Renal pelvis (tissue), 12 donors: ENCODE measurements at places on chromosomes 11 and 22. TPM values are rescaled to one million over a fixed set of nuclear protein-coding genes. Genes with fewer than 3 reads are reported as not detected.

DNA sequence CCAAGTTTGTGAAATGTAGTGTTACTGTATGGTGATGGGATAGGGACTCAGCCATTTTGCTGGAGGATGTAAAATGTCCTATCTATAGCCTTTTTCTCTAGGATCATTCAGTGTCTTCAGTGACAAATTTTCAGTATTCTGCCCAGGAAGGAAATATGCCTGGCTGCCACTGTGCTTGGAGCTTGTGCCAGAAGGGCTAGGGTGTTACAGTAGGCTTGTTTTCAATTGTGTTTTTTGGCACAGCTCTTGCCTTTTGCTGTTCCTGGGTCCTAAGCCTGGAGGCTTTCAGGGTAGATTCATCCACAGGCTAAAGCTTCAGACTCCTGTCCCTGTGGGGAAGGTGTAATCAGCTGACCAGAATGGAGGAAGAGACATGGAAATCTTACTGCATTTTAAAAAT, 22.0 kb upstream of the PHOX2A start:
- DNase-seq, result no peak

DNA sequence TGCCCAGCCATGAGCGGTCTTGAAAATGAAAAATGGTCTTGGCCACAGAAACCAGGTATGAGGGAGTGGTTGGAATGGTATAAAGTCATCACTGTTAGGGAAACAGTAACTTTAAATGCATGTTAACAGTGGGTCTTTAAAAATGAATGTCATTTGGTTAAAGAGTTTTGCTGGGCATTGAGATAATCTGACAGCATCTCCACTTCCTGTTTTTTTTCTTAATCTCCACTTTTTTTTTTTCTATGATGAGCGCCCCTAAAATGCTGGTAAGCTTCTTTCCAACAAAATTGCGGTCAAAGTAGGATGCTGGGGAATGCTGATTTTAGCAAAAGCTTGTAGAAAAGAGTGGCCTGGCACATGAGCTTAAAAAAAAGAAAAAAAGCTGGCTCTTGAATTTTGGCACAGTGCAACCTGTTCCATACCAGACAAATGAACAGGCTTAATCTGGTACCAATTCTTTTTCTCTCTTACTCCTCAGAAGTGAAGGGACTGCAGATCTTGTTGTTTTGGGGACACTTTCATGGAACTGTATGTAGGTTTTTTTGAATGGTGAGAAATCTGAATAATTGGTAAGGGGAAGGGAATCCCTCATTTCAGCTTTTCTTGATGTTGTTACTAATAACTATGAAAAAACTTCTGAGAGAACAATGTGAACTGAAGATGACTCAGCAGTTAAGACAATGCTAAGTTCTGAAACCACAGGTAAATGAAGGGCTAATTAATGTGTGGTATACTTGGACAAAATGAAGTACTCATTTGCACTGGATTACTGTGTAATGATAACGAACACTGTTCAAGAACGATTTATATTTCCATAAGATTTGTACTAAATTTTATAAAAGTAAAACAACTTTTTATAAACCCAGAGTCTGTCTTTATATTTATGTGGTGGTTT, 3.1 kb upstream of the ARHGEF12 start:
- DNase-seq, result no peak

Gene KRTAP5-2
- 0.42 TPM for polyA plus RNA-seq

Gene PGGHG
- 22.2 TPM for polyA plus RNA-seq

Gene SYT12
- polyA plus RNA-seq, result 0.18 TPM

Gene MYBPC3
- polyA plus RNA-seq, result 0.07 TPM

Gene SCGB2A2
- polyA plus RNA-seq, result not detected

Gene GRM5
- polyA plus RNA-seq, result 0.21 TPM

DNA sequence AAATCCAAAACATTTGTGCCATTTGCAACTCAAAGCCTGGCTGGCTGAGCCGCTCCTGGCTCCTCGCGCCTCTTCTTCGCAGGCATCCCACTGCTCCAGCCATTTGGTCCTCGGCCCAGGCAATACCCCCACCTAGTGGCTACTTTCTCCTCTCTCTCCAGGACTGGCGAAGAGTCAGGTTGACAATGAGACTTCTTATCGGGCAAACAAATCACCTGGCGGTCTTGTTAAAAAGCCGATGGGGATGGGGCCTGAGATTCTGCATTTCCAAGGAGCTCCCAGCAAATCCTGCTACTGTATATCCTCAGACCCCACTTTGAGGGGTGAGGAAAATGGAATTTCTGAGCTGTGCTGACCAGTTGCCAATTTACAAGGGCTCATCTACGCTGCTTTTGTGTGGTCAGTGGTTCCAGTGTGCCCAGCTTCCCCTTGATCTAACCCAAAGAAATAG, 89.0 kb downstream of the ISX start:
- DNase-seq, result peak; percentile 53

DNA sequence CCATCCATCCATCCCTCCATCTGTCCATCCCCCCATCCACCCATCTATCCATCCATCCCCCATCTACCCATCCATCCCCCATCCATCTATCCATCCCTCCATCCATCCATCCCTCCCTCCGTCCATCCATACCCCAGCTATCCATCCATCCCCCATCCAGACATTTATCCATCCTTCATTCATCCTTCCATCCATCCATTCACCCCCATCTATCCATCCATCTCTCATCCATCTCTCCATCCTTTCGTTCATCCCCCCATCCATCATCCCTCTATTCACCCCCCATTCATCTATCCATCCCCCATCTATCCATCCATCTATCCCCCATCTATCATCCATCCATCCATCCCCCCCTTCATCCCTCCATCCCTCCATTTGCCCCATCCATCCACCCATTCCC, 97.5 kb downstream of the MPPED1 start:
- DNase-seq, result no peak

DNA sequence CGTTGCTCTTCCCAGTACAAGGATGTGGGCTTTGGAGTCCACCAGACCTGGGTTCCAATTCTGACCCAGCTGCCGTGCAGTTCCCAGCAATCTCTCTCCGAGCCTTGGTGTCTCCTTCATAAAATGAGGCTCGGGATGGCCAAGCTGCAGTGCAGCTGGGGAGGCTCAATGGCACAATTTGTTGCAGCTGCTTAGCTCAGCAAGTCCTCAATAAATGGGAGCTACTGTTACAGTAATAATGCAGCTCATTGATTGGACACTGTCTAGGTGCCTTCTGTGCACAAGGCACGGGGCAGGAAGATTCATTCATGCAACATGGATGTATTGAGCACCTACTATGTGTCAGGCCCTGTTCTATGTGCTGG, 37.1 kb downstream of the SHISAL1 start:
- no peak for DNase-seq

DNA sequence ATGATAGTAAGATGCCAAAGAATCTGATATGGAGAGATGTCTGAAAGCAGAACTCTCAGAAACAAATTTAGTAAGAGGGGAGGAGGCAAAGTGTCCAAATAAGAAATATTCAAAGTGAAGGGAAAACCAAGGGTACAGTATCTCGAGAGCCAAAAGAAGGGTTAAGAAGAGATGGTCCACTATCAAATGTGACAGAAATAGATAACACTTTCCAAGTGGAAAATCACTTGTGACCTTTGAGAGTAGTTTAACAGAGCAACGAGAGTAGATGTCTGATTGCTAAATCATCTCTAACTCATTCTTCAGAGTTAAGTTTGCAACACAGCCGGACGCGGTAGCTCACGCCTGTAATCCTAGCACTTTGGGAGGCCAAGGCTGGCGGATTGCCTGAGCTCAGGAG, 4.3 kb upstream of the BUD13 start:
- DNase-seq, result no peak

Gene MCM5
- polyA plus RNA-seq, result 66.3 TPM

DNA sequence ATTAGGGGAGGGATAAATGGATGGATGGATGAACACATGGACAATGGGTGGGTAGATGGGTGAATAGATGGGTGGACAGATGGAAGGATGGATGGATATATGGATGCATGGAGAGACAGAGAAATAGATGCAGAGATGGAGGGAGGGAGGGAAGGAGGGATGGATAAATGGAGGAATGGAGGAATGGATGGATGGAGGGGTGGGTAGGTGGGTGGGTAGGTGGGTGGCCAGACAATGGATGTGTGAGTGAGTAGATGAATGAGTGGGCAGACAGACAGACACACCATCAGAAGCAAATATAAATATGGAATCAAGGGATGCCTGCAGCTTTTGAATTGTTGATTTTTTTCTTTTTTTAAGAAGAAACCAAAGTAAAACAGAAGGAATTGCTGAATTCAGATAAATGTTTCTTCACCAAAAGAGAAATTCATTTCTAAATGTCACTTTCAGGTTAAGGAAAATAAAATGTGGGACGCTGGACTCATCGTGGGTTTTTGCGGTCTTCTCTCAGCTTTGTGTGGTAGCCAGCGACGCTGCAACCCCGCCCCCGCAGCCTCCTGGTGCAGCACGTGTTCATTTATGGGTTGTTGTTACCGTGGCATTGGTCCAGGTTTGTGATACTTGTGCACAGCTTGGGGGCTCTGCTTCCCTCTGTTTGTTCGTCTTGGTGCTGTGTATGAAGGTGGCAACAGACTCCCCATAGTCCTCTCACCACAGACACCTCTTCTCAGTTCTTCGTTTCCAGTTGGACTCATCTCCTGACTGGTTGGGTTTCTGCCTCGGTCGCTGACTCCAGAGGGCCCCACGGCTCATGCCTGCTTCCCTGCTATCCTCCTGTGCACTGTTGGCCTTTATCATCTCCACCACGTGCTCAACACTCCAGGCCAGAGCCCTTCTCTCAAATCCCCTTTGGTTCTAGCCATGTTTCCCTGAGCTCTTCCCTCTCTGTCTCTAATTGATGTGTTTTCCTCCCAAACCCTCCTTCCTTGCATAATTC, 76.4 kb downstream of the CDKN1C start:
- DNase-seq, result no peak

Gene CTSW
- polyA plus RNA-seq, result 1.5 TPM

DNA sequence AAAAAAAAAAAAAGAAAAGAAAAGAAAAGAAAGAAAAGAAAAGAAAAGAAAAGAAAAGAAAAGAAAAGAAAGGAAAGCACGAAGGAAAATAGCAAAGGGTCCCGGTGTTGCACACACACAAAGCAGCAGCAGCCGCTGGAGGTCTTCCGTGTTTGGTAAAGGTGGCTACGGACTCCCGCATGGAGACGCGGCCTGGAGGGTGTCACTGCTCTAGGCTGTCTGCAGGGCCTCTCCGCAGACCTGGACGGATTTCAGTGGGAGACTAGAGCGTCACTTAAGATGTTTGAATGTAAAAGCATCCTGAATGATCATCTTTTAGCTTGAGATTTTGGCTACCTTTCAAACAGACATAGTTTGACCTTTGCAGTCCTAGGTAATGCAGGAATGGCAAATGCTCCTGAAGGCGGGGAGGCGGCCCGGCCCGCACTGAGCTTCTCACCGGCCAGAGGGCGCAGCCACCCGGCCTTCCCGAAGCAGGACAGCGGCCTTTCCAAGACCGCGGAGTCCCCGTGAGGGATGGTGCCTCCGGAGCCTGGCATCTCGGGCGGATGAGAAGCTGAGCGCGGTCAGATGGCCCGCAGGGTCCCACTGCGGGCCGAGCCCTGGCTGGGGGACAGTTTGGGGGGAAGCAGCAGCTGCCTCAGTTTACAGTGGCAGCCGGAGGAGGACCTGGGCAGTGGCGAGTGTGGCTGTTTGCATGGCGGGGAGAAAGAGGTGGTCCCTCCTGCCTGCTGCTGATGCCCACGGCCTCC, 18.5 kb downstream of the KRTAP5-5 start:
- no peak for DNase-seq

GRCh38 chr11:27839226-27839913, 139.1 kb upstream of the BDNF start:
- DNase-seq, result no peak

- no peak for DNase-seq
Observed at GRCh38 chr22:42799461-42800405, 57.3 kb downstream of the ARFGAP3 start.

GRCh38 chr11:14240221-14240620, 118.8 kb downstream of the RRAS2 start:
- DNase-seq, result no peak

- DNase-seq, result no peak
Observed at GRCh38 chr22:16987822-16988221, 20.2 kb downstream of the GAB4 start.

Gene C11orf87
- polyA plus RNA-seq, result 0.09 TPM

DNA sequence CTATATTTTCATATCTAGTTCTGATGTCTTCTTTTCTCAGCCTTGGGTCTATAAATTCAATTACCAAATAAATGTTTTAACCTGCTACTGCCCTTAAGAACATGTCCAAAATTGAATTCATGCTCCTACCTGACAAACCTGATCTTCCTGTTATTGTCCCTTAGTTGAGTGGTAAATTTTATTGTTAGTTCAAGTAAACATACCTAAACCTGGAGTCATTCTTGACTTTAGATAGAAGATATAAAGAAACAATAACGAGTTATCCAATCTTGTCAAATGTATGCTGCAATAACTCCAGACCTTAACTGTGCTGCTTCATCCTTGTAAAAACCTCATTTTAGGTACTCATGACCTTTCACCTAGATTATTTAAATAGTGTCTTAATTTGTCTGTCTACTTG, 34.6 kb upstream of the SC5D start:
- no peak for DNase-seq

DNA sequence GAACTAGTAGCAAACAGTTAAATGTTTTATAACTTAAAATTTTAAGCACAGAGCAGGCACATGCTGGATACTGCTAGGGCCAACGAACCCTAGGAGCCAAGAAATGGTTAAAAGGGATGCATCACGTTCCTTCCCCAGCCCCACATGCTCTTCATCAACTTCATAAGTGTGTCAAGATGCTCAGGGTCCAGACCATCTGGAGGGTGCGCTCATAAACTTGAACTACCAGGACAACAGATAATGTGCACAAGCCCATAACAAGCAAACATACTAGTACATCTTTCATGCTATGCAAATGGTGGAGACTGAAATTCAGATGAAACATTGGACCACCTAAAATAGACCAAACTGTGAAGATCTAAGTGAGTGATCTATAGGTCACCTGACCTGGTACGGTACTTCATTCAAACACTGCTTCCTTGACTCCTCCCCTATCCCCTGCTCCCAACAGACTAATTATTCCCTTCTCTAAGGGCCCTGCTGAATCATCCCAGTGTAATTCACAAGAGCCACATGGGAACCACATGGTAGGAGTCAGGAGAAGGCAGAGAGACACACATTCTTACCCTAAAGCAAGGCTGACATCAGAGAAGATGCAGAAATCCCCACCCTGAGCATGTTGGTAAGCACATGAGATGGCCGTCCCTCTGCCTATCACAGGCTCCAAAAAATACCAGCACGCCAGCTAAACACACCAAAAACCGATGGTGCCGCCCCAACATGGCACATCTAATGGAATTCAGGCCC, 83.9 kb downstream of the ETS1 start:
- DNase-seq, result no peak

DNA sequence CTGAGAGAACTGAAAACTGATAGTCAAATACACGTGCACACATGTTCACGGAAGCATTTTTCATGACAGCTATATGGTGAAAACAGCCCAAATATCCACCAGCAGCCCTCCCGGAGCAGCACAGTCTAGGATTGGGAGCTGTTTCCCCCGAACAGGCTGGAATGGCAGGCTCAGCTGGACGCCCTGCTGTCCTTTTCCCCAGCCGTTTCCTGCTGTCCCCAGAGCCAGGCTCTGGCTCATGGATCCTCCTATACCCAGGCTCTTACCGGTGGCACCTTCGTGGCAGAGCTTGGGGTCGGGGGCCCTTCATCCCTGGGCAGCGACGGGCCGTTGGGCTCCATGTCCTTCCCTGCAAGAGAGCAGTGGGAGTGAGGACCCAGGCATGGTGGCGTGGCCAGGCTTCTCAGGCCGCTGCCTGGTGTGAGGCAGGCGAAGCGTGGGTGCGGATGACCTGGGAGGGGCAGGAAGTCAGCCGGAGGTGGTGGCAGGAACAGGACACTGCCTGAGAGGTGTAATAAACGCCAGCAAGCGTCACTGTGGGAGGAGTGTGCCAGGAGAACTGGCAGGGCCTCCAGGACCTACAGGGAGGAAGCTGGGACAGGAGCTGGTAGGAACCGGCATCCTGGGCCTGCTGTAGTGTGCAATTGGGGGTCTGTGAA, 38.8 kb downstream of the OSBPL5 start:
- DNase-seq, result peak; percentile 43
